ENCODE measurements at places on chromosomes 3 and 15.

GRCh38 chr3:101333883-101334282, 13.5 kb upstream of the IMPG2 start:
- DNase-seq, result no peak

DNA sequence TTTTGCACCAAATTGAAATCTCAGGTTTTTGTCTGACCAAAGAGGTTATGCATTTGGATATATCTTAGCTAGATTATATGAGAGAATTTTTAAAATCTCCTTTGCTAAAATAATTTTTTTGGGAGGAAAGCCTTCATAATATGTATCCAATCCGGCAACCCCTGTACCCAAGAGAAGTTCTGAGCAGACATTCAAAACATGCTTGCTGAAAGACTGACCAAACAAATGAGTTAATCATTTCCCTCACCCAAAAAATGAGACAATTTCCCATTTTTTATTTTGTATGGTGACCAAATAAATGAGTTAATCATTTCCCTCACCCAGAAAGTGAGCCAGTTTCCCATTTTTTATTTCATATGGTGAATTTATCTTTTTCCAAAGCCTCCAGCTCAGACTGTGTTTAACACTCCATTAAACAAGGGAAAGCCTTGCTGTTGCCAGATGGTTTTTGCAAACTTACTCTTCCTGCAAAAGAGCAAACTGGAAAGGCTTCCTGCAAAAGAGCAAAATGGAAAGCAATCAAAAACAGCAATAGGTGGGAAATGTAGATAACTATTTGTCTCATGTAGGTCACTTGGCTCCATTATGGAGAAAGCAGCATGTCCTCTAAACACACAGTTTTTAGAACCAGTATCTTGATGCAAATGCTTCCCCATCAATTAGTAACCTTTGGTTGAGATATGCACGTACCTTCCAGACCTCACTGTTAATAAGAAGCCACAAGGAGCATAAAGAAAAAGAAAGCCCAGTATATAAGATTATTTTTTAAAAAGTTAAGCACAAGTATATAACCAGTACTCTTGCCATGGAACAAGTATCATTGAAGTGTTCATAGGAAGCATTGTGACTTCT, 78.4 kb upstream of the OSTN start:
- no peak for DNase-seq

DNA sequence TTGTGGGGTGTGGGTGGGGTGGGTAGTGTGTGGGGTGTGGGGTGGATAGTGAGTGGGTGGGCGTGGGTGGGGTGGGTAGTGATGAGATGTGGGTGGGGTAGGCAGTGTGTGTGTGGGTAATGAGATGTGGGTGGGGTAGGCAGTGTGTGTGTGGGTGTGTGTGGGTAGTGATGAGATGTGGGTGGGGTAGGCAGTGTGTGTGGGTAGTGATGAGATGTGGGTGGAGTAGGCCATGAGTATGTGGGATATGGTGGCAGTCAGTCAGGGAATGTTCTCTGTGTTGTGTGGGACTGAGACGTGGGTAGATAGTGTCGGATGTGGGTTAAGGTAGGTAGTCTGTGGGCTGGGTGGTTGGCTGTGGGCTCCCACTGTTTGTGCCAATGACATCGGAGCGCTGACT, 7.1 kb downstream of the MINAR1 start:
- no peak for DNase-seq

GRCh38 chr15:70127288-70127746, 29.6 kb upstream of the TLE3 start:
- DNase-seq, result no peak

DNA sequence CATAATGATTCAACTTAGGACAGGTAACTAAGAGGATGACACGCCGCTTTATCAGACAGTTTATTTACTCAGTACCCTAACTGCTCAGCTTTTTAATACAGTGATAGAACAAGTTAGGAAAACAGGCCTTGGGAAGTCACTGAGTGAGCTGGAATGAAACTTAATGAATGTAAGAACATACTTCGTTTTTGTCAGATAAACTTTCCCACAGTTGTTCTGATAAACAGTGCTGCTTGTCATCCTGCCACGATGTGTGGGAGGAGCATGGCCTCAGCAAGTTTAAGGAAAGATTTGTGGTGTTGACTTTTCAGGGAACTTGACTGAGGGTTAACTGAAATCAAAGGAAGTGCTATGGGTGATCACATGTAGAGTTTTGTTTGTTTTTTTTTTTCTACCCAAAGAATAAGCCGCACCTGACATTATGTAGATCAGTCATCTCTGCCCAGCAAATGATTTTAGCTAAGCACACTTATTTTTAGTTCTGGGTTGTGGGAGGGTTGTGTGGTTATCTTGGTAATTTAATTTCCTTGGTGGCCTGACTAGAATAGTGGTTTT, 5.6 kb upstream of the P2RY14 start:
- no peak for DNase-seq

- no peak for DNase-seq
Observed at GRCh38 chr15:59029554-59029953, 42.1 kb downstream of the RNF111 start.

- peak; percentile 45 for DNase-seq
Observed at GRCh38 chr3:13451301-13451673, 28.8 kb upstream of the HDAC11 start.

GRCh38 chr15:84598993-84599392, 1.8 kb upstream of the ZSCAN2 start:
- peak; percentile 57 for DNase-seq

GRCh38 chr15:31828594-31828993, 201.7 kb upstream of the CHRNA7 start:
- no peak for DNase-seq

GRCh38 chr3:28191363-28191762, 50.1 kb upstream of the CMC1 start:
- DNase-seq, result no peak

DNA sequence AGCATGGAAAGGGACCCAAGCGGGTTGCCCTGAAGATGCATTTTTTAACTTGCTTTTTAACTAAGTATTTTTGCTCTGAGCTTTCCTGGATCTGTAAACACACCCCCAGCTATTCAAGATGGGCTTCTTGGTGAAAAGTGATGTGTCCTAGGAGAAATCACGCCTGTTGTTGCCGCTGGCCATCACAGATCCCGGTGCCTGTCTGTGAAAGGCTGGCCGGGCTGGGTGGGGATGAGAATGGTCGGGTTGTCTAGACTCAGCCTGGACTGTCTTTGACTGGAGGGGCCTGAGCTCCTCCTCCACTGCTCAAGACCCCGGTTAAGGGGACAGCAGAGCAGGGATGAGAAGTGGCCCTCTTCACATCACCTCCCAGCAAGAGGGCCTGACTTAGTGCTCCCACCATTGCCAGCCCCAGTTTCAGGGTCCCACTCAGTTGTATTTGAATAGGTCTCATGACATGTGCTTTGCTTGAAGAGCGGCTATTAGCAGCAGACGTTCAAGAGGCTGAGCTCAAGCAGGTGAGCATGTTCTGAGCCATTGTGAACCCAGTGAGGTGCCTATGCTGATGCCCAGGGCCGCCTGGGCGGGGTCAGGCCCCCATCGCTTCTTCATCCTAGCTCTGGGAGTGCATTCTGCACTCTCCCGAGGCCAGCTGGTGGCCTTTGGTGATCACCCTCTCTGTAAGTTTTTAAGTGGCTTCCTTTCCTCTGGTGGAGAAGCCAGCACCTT, 79.9 kb downstream of the IGF1R start:
- no peak for DNase-seq
